ENCODE measurements at places on chromosomes 16 and 17. TPM values are rescaled to one million over a fixed set of nuclear protein-coding genes. Genes with fewer than 3 reads are reported as not detected.

VTN gene
- 2.1 TPM for total RNA-seq

CA7 gene
- total RNA-seq = not detected

DNA sequence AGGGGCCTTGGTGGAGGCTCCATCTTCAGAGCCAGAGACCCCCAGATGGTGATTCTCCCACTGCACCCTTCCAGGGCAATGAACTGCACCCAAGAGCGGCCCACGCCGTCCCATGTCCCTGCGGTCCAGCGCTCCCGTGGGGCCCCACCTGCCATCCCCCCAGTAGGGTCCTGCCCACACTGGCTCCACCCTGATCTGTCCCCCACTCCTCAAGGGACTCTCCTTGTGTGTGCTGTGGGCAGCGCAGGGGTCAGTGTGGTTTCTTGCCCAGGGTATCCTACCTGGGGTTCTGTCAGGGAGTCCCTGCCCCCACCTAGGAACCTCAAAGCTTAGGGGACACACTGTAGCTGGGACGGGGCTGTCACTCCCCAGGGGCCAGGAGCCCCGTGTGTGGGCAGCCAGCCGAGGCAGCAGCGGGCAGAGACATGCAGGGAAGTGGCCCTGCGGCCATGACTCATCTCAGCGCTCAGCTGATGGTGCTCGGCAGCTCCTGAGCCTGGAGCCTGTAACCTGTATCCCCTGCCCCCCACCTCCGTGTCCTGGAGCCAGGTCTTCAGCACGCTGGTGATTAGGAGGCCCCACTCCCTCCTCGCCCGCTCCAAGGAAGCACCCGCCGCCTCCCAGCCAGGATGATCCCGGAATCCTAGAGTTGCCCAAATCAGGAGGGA, 35.7 kb upstream of the SSTR5 start:
- DNase-seq = no peak

DNA sequence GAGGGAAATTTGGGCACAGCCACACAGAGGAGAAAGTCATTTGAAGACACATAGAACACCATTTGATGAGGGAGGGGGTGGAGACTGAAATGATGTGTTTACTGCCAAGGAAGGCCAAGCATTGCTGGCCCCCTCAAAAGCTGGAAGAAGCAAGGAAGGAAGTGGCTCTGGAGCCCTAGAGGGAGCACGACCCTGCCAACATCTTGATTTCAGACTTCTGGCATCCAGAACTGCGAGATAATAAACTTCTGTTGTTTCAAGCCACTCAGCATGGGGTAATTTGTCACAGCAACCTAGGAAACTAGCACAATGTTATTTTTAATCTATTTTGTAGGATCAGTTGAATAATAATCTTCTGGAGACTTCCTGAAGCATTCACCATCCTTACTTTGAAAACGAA, 314.8 kb upstream of the GOT2 start:
- no peak for DNase-seq

DNA sequence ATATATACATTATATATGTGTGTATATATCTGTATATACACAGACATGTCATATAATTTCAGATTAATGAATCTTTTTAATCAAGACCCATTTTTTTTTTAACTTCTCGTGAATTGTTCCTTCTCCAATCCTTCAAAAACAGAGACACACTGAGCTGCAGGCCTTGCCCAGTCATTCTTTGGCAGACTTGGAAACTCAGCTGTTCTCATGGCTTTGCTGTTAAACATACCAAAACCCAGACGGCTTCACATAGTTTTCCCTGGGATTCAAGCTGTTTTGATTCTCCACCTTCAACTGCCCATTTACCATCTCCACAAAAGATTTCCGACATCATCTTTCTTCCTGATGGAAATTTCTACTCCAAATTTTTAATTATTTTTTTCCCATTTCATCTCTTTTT, 148.7 kb downstream of the KCNJ2 start:
- no peak for DNase-seq

- DNase-seq = no peak
Observed at GRCh38 chr17:34764716-34765115, 185.3 kb downstream of the TMEM132E start.

TOM1L1 gene
- total RNA-seq = 16.4 TPM

CCL7 gene
- total RNA-seq = 1.3 TPM

NUDT16L1 gene
- total RNA-seq = 19.4 TPM

DNA sequence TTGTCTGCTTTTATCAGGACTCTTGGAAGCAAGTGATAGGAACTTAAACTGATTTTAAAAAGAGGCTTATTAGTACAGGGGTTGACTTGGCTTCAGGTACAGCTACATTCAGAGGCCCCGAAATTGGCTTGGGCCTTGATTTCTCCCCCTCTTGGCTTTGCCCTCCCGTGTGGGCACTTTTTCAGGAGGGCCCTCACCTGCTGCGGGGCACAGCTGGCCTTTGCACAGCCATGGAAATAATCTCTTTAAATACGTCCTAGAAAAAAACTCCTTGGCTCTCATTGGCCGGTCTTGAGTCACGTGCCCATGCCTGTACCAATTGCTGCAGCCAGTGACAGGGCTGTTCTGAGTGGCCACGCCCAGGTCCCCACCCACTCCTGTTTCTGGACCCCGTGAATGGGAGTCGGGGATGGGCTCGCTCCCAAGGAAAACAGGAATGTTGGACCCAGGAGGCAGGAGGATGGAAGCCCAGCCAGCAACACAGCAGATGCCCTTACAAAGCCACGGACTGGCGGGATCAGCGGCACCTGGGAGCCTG, 15.0 kb downstream of the CA5A start:
- DNase-seq = no peak

ZBTB4 gene
- 72.5 TPM for total RNA-seq

DNA sequence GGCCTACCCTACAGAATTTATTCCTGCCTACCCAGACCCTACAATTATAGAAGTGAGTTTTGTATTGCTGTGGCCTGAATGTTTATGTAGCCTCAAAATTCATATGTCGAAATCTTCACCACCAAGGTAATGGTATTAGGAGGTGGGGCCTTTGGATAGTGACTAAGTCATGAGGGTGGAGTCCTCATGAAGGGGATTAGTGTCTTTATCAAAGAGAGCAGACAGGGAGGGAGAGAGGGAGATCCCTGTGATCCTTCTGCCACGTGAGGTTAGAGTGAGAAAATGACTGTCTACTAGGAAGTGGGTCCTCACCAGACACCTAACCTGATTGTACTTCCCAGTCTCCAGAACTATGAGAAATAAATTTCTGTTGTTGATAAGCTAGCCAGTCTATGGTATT, 981 bp upstream of the DUXB start:
- DNase-seq = no peak

DNA sequence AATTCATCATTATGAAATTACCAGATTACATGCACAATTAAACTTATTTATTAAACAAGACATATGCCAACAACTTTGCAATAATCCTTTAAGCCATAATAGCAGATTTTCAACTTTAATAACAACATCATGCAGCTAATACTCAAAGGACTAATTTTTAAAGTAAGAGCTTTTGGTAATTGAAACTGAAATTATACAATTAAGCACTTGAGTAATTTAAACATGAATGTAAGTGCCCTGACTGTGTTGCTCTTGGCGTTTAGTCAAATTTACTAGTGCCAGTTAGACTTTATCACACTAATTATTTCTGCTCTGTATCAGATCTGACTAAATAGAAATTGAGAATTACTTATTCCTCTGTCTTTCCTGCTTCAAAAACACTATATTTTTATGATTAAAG, 46.8 kb upstream of the PSMD7 start:
- no peak for DNase-seq

DNA sequence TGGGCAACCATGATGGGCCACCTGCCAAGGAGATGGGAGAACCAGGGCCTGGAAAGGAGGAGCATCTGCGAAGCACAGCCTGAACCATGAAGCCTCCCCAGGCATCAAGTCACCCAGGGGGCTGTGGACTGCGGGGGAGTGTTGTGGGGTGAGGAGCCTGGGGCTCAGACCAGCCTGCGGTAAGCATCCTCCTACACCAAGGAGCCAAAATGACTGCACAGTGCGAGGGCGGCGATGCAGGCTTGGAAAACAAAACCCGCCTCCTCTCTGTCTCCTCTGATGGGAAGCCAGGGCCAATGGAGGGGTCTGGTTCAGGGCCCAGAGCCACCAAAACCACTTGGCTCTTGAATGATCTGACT, 18.1 kb upstream of the MAF start:
- DNase-seq = no peak

SLC5A10 gene
- total RNA-seq = not detected

Measured in mesenteric fat pad (tissue), 1 donor.